ENCODE measurements at places on chromosomes 2 and 18. TPM values are rescaled to one million over a fixed set of nuclear protein-coding genes. Genes with fewer than 3 reads are reported as not detected.

POTEI gene
- not detected for total RNA-seq

ADRA2B gene
- under 0.01 TPM for total RNA-seq

CREG2 gene
- total RNA-seq, result 0.36 TPM

LAMA3 gene
- 8.3 TPM for total RNA-seq

BOLL gene
- not detected for total RNA-seq

BMP10 gene
- not detected for total RNA-seq

PRKAG3 gene
- total RNA-seq, result under 0.01 TPM

PLEK gene
- 0.36 TPM for total RNA-seq

RAX gene
- not detected for total RNA-seq

GRCh38 chr2:16135913-16136310 lies 195.6 kb downstream of the MYCN start:
- no peaks in the 10 kb centered on the region for H3K27me3 ChIP-seq
- no peak overlapping the region for H3K4me3 ChIP-seq
- H3K36me3 ChIP-seq, result no peaks in the 10 kb centered on the region
- no peaks in the 10 kb centered on the region for H3K4me1 ChIP-seq
- no peak for DNase-seq

- H3K4me3 ChIP-seq, result no peak overlapping the region
- peaks cover 13% of the 10 kb centered on the region for H3K27me3 ChIP-seq
- H3K27ac ChIP-seq, result no peak overlapping the region
- no peaks in the 10 kb centered on the region for H3K36me3 ChIP-seq
- H3K4me1 ChIP-seq, result no peaks in the 10 kb centered on the region
These were observed 1.8 kb downstream of the IL18RAP start for GRCh38 chr2:102424754-102425153.

DNA sequence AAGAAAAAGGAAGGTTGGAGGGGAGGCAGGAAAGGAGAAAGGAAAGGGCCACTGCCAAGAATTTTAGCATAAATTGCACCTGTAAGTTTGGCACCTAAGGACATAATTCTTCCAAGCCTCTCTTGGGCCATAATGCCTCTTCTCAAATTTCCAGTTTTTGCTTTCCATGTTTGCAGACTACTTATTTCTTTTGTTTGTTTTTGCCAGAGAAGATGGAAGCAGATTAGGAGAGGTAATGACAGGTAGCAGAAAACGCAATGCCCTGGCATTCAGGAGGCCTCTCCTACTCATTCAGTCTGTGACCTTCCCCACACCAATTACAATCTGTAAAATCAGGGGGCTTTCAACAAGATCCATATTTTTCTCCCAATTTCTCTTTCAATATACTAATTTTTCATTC lies 56.8 kb downstream of the MRPL33 start:
- no peak overlapping the region for H3K4me3 ChIP-seq
- H3K4me1 ChIP-seq, result peaks cover 22% of the 10 kb centered on the region
- H3K27ac ChIP-seq, result no peak overlapping the region
- no peaks in the 10 kb centered on the region for H3K27me3 ChIP-seq

- peaks cover 16% of the 10 kb centered on the region for H3K4me1 ChIP-seq
- no peaks in the 10 kb centered on the region for H3K27me3 ChIP-seq
- H3K4me3 ChIP-seq, result no peak overlapping the region
- peak overlapping the region; percentile 88 for H3K27ac ChIP-seq
- no peak for DNase-seq
These were observed 9.9 kb upstream of the IL1A start for GRCh38 chr2:112794131-112794733.

- H3K27me3 ChIP-seq, result peaks cover 34% of the 10 kb centered on the region
- no peak overlapping the region for H3K27ac ChIP-seq
- peaks cover 5% of the 10 kb centered on the region for H3K4me1 ChIP-seq
- no peaks in the 10 kb centered on the region for H3K36me3 ChIP-seq
These were observed 8.4 kb downstream of the KCNIP3 start for GRCh38 chr2:95305380-95306061.

DNA sequence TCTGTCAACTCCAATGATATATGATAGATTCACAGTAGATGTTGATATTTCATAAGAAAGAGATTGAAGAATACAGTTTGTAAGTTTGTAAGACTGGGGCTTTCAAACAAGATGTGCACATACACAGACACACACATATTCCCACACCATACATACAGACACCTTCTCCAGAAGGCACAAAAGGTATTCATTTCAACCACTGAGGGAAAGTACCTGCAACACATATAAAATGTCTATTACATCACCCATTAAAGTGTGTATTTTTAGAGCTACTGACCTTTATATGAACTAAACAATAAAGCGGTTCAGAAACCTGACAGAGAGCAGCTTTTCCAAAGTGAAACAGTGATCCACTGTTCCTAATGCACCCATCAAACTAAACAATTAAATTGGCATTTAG lies 53.3 kb downstream of the CCDC148 start:
- H3K27me3 ChIP-seq, result no peaks in the 10 kb centered on the region
- no peak overlapping the region for H3K4me3 ChIP-seq
- no peak for DNase-seq
- peaks cover 4% of the 10 kb centered on the region for H3K4me1 ChIP-seq

DNA sequence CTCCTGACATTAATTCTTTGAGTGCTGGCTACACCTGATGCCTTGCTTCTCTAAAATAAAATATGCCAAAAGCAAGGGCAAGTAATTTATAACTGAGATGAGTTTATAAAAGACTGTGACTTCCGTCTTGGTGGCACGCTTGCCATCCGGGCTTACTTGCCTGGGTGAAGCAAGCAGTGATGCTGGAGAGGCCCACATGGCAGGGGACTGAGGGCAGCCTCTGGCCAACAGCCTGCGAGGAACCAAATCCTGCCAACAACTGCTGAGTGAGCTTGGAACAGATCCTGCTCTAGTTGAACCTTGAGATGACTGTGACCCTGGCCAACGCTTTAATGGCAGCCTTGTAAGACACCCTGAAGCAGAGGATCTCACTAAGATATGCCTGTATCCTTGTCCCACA lies 96.1 kb upstream of the CAPN13 start:
- no peaks in the 10 kb centered on the region for H3K4me1 ChIP-seq
- H3K27me3 ChIP-seq, result no peaks in the 10 kb centered on the region
- H3K4me3 ChIP-seq, result no peak overlapping the region
- H3K27ac ChIP-seq, result no peak overlapping the region
- no peaks in the 10 kb centered on the region for H3K36me3 ChIP-seq
- no peak for DNase-seq

DNA sequence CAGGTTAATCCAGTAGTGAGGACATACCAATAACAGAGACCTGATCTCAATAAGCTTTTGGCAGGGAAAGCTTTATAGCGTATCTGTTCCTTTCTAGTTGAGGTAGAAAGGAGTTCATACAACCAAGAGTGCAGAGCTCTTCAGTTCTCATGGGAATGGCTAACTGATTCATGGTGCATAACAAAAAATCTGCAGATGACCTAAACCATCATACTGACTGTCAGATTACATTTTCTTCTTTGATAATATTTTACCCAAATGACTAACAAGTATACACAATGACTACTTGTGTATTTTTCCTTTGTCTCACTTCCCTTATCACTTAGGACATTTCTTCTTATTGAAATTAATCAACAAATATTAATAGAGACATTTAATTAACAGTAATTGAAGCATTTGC lies 140.0 kb upstream of the SERTAD2 start:
- peaks cover 38% of the 10 kb centered on the region for H3K4me1 ChIP-seq
- peak overlapping the region; percentile 6 for H3K4me3 ChIP-seq
- H3K36me3 ChIP-seq, result no peaks in the 10 kb centered on the region
- peak; percentile 57 for DNase-seq
- H3K27ac ChIP-seq, result peak overlapping the region; percentile 84
- H3K27me3 ChIP-seq, result no peaks in the 10 kb centered on the region

Data from osteoblast (primary cell).